ENCODE measurements at places on chromosomes 2 and 18. TPM values are rescaled to one million over a fixed set of nuclear protein-coding genes. Genes with fewer than 3 reads are reported as not detected.

DNA sequence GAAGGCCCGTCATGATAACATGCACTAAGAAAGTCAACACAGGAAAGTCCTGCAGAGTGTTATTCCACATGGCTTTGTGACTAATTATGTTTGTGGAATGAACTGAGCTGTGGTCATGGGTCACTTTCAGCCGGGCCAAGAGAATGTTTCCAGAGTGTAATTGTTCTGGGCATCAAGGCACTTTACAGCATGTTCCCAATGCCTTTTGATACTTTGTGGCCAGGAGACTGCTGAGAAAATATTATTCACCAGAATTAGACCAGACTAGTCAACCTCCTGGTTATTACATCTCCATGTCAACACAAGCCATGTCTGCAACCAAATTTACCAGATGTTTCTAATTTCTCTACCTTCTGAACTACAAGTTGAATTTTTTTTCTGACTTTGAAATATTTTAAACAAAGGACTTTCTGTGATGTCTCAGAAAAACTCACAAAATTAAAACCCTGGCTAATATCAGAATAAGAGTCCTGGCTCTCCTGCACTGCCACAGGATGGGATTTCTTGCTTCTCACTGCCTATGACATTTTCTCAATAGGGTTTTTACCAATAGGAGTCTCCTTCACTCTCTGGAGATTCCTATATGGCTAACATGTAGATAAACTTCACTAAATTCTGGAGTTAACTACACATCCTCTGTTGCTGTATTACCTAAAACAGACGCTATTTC, 90.6 kb upstream of the WDR75 start:
- DNase-seq: no peak

The SERPINB11 gene
- not detected for total RNA-seq

GRCh38 chr2:80573950-80574349, 269.4 kb upstream of the LRRTM1 start:
- DNase-seq: no peak

GRCh38 chr2:132664096-132664495, 5.9 kb downstream of the LYPD1 start:
- no peak for DNase-seq

- no peak for DNase-seq
Measured at GRCh38 chr2:99971326-99971900, 171.0 kb downstream of the AFF3 start.

The CCDC68 gene
- total RNA-seq: not detected

The C1QL2 gene
- total RNA-seq: not detected

GRCh38 chr2:23487735-23488492, 102.9 kb downstream of the KLHL29 start:
- no peak for DNase-seq

- DNase-seq: no peak
Measured at GRCh38 chr18:61503688-61504087, 170.5 kb downstream of the CDH20 start.
